Stimulated activated CD4-positive, alpha-beta T cell treated with anti-CD3 and anti-CD28 coated beads, Interleukin-12 subunit alpha, Interleukin-12 subunit beta, amount 100 ng/mL, for 24 hours (primary cell): ENCODE measurements at places on chromosomes 5 and 9.

DNA sequence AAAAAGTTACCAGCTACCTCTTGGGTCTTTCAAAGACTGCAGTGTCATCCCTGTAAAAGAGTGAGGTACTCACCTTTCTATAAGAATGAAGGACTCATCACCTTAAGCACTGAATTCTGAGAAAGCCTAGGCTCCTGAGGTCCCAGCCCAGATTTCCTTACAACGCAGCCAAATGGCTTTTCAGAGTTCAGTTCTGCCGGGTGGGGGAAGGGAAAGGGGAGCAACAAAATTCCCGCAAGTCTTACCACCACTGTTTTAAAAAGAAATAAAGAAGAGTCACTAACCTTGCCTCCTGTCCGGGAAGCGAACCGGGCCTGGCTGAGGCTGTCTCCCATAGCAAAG, 373 bp downstream of the ADAMTS12 start:
- no peak for DNase-seq

- DNase-seq: no peak
Observed at GRCh38 chr9:37281541-37281940, 141.0 kb upstream of the GRHPR start.

DNA sequence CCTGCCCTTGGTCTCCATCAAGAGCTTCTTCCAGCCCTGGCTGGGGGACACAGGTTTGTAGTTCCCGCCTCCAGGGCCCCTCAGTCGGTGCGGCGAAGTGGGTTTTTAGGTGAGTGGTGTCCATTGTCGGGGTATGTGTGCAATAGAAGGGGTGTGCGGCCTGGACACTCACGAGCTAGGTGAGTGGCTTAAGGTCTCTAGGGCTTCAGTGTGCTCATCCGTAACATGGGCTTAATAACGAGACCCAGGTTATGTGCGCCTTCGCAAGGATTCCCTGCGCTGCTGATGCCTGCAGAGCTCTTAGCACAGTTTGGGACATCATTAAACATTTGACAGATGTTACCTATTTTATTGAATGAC, 656 bp downstream of the CEP78 start:
- no peak for DNase-seq

GRCh38 chr5:138654281-138654867, 79.2 kb upstream of the HSPA9 start:
- peak; percentile 51 for DNase-seq

DNA sequence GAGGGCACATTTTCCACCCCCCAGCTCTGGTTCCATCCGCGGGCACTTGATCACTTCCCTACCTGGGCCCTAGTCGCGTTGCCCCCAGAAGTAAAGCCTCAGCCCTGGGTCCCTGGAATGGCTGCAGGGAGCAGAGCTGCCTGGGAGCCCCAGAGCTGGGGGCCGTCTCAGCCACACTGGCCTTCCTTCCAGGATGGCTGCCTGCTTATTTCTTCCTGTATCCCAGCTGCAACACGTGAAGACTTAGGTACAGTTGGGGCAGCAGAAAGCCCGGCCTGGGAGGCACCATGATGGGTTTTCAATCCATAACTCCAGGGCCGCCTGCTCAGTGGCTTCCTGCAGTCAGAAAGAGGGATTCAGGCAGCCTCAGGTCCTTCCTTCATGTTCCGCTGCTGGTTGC, 232.3 kb downstream of the IRX2 start:
- DNase-seq: no peak

DNA sequence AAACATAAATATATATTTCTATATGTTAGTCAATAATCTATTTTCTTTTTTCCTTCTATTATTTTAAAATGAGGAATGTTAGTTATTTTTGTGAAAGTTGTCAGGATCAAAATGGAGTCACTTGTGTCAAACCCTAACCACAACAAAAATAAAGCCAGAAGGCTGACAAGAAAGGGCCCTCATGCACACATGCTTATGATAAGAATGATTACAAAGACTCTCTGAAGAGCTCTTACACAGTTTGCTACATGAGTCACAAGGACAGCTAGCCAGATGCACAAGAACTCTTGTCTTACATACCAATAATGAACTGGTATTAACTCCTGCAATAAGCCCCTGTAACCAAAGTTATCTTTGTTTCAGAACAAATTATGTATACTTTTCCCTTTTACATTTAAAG, 64.7 kb downstream of the GGTA1 start:
- DNase-seq: no peak

DNA sequence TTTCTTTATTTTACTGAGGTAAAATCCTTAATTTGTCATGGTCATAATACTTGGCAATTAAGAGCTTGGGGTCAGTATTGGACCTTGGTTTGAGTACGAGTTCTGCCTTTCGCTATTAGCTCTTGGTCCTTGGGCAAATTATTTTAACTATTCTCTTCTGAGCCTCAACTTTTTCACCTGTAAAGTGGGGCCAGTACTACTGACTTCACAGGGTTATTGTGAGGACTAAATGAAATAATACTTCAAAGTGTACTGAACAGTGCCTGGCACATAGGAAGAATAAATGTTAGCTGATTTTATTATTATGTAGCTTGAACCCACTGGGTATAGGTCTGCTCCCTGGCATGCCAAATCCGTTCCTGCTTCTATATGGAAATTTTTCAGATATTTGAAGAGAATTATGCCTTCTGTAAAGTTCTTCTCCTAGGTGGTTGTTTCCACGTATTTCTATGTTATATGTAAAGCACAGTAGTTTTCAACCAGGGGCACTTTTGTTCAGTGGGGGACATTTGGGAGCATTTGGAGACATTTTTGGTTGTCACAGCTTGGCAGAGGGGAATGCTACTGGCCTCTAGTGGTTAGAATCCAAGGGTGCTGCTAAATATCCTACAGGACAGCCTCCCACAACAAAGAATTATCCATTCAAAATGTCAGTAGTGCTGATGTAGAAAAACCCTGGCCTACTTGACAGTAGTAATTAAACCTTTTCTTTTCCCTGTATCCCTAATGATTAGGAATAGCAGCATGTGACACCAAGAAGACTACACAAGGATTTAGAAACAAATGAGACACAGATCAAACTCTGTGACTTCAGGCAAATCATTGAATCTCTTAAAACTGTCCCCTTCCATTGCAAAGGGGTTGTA, 4.5 kb downstream of the RCL1 start:
- no peak for DNase-seq

DNA sequence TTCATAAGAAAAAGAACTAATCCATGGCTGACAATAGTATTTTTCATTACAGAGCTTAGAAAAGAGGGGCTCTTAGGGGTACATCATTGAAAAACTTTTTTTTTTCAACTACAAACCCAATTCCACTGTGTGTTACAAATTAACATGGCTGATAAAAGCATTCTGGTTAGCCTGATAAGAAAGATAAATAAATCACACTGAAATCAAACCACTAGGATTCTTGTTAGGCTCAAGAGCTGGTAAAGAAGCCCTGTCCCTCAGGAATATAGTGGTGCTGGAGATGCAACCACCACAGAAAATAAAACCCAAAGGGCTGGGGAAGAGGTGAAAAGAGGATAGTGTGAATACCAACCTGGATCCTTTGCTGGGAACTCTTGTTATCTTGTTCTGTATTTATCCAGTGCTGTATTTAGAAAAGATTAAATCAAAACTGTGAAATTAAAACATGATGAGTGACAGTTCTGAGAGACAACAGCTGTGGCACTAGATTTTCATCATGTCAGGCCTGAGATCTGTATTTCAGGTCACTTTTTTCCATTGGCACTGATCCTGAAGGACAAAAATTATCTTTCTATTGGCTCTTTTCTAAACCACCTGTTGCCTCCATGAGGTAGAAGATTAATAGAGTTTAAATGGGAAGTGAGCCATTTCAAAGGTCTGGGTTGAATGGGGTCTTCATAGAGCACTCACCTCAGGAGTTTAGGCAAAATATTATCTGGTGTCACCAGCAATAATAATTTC, 118.6 kb downstream of the ARRDC3 start:
- DNase-seq: no peak

DNA sequence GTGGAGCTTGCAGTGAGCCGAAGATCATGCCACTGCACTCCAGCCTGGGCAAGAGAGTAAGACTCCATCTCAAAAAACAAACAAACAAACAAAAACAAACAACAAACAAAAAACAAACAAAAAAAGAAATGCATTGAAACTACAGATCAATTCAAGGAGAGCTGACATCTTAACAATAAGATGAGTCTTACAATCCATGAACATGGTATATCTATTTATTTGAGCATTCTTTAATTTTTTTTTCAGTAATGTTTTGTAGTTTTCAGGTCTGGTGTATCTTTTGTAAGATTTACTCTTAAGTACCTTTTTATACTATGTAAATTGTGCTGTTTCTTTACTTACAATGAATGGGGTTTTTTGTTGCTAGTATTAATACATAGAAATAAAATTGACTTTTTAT, 140.1 kb upstream of the DAPK1 start:
- DNase-seq: no peak

GRCh38 chr9:124855944-124856765, 2.9 kb downstream of the WDR38 start:
- no peak for DNase-seq

GRCh38 chr9:76323490-76323889, 70.7 kb downstream of the RFK start:
- no peak for DNase-seq

GRCh38 chr5:145161391-145161790, 673.8 kb downstream of the PRELID2 start:
- no peak for DNase-seq

DNA sequence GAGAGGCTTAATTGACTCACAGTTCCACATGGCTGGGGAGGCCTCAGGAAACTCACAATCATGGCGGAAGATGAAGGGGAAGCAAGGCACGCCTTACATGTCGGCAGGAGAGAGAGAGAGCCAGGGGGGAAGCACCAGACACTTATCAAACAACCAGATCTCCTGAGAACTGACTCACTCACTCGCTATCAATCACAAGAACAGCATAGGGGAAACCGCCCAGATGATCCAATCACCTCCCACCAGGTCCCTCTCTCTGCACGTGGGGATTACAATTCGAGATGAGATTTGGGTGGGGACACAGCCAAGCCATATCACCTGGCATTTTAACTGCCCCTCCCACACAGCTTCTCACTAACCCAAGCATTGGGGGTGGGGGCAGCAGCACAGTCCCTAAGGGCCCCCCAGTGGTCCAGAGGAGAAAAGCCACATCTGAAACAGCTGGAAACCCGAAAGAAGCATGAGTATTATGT, 76.1 kb upstream of the ASS1 start:
- DNase-seq: peak; percentile 2

GRCh38 chr5:86748538-86749105, 130.9 kb downstream of the COX7C start:
- no peak for DNase-seq

GRCh38 chr5:178216088-178216534, 11.8 kb downstream of the HNRNPAB start:
- no peak for DNase-seq
